ENCODE measurements at places on chromosomes 6 and 20. TPM values are rescaled to one million over a fixed set of nuclear protein-coding genes. Genes with fewer than 3 reads are reported as not detected.

OXT gene
- not detected for total RNA-seq

DNA sequence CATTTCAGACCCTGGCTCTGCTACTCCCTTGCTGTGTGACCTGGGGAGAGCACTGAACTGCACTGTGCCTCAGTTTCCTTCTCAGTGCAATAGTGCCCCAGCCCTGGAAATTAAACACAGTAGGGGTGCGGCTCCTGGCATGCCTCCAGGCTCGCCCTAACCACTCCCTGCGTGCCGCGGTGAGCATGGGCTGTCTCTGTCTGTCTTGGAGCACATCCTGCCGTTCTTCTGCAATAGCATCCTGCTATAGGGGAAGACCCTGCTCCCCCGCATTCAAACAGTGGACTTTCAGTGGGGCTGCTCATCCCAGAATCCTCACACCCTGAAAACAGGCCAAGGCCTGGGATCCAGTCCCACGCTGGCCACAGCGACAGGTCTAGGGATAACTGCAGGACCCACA is 129.5 kb downstream of the FOXC1 start:
- H3K36me3 ChIP-seq, result no peaks in the 10 kb centered on the region
- H3K27me3 ChIP-seq, result no peaks in the 10 kb centered on the region
- H3K27ac ChIP-seq, result no peak overlapping the region
- no peak for DNase-seq
- no peak overlapping the region for H3K4me3 ChIP-seq

SASH1 gene
- 6.6 TPM for total RNA-seq

GRCh38 chr20:36214684-36215256 is 21.5 kb upstream of the AAR2 start:
- peak; percentile 22 for DNase-seq
- H3K36me3 ChIP-seq, result no peaks in the 10 kb centered on the region
- no peak overlapping the region for H3K4me3 ChIP-seq
- H3K27me3 ChIP-seq, result no peaks in the 10 kb centered on the region
- no peak overlapping the region for H3K27ac ChIP-seq

- H3K36me3 ChIP-seq, result no peaks in the 10 kb centered on the region
- no peak overlapping the region for H3K4me3 ChIP-seq
- H3K4me1 ChIP-seq, result no peaks in the 10 kb centered on the region
- H3K27ac ChIP-seq, result no peak overlapping the region
These were observed 976.8 kb downstream of the TBC1D32 start for GRCh38 chr6:120357447-120357846.

LY6G6F gene
- not detected for total RNA-seq
